ENCODE measurements at places on chromosomes 2 and 18.

DNA sequence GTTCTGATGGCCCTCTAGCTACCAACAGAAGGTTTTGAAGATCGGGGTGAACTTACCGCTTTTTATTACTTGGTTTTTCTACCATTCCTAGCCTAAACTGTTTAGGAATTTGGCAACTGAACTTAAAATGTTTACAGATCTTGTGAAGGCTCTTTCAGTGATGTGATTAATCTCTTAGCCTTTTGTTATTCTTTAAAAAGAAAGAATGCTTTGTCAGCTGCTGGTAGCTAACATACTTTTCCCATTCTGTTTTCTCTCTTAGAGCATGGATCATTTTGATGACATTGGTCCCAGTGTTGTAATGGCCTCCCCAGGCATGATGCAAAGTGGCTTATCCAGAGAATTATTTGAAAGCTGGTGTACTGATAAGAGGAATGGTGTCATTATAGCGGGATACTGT lies 18.1 kb downstream of the CPSF3 start:
- no peak for DNase-seq

- DNase-seq: no peak
Measured at GRCh38 chr2:193336781-193337180, 1142.0 kb upstream of the TMEFF2 start.

DNA sequence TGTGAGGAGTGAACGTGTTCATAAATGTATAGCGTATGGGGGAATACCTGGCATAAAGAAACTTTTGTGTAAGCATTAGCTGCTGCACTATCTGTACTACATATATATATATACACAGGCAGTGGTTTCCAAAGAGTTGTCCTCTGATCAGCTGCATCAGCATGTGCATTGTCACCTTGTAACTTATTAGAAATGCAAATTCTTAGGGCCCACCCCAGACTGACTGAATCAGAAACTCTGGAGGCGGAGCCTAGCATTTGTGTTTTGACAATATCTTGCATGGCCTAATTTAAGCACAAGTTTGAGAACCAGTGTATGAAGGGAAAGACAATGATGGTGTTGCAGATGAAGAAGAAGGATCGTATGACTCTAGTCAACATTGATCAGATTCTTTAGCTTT lies 299.5 kb downstream of the CCDC102B start:
- DNase-seq: no peak

GRCh38 chr2:239401881-239402233 lies 1.0 kb upstream of the HDAC4 start:
- DNase-seq: peak; percentile 78

DNA sequence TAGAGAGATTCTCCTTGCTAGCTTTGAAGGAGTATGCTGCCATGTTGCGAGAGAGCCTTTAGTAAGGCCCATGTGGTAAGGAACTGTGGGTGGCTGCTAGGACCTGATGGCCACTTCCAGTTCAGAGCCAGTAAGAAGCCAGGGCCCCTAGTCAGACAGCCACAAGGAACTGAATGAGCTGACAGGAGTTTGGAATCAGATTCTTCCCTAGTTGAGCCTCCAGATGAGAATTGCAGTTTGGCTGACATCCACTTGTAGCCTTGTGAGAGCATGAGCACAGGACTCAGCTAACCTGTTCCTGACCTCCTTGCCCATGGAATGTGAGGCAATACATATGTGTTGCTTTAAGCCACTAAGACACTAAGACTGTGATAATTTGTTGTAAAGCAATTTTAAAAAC lies 1.2 kb upstream of the WDR7 start:
- no peak for DNase-seq

DNA sequence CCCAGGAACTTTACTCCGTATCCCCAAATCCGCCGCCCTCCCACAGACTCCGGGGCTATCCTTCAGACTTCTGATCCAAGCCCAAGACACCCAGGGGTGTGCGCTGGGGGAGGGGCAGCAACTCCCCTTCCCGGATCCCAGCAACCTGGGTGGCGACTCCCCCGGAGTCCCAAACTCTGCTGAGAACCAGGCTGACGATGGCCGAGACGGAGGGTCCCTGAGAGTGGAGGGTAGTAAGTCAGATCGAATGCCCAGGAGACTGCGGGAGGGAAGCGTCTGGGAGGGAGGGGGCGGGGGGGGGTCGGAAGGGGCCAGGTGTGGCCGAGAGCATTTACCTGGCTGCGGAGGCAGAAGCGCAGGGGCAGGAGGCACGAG lies 7.0 kb upstream of the TNS1 start:
- DNase-seq: no peak

- DNase-seq: no peak
Measured at GRCh38 chr18:37182340-37183135, 353.6 kb downstream of the KIAA1328 start.

GRCh38 chr2:3461801-3462492 lies 57.4 kb downstream of the ADI1 start:
- peak; percentile 11 for DNase-seq

GRCh38 chr2:199975273-199975895 lies 20.0 kb downstream of the MAIP1 start:
- DNase-seq: no peak

- no peak for DNase-seq
Measured at GRCh38 chr2:24328010-24328409, 32.3 kb downstream of the ITSN2 start.

DNA sequence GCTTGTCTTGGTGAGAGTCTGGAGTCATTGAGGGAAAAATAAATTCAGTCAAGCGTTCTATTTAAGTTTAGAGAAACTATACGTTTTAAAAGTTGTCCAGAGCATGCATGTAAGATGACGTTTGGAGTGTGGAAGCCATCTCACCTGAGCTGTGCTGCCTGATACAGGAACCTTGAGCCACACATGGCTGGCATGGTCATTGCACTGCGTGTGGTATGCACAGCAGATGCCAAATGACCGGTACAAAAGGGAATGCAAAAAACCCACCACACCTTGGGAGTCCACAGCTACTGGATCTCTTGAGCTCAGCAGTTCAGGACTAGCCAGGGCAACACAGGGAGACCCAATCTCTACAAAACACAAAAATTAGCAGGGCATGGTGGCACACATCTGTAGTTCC lies 4.3 kb downstream of the MZT2B start:
- no peak for DNase-seq

Measured in NCI-H1092 treated with DMSO at 0.1 percent for 48 hours (cell line).